ENCODE measurements at places on chromosomes 1 and 21.

DNA sequence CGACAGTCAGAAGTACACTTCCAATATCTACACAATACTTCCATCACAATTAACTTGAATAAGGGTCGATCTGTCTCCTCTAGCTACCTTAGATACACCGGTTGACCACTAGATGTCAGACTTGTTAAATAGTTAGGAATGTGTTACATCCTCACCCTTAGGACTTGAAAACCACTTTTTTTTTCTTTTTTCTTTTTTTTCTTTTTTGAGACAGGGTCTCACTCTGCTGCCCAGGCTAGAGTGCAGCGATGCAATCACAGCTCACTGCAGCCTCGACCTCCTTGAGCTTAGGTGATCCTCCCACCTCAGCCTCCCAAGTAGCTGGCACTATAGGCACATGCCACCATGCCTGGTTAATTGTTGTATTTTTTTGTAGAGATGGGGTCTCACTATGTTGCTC, 120.4 kb upstream of the GREM2 start:
- no peak for DNase-seq

- DNase-seq = peak; percentile 25
Measured at GRCh38 chr1:88736633-88737248, 52.7 kb downstream of the PKN2 start.

DNA sequence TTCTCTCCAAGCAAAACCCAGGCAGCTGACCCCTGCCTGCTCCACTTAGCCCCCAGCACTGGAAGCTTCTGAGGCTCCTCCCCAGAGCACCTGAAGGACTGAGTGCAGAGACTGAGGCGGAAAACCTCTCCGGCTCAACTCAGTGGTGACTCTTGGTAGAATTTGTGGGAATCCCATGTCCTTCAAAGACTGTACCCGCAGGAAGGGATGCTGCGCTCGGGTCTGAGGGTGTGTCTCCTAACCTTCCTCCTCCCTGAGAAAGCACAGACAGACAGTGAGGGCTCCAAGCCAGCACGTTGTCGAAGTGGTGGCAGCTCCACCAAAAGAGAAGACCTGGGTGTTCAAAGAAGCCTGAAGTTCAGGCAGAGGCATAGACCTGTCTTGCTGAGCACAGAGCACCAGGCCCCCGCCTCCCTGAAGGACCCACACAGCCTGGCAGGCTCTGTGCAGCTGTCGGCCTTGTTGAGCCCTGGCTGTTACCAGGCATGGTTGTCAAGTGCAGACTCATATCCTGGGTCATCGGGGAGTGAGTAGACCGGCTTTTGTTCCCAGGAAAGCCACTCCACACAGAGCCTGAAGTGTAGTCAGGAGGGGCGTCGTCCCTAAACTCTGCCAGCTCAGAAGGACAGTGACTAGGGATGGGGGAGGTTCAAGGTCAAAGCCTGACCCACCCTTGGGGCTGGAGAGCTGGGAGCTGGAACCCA, 36.7 kb downstream of the CSMD2 start:
- peak; percentile 34 for DNase-seq

DNA sequence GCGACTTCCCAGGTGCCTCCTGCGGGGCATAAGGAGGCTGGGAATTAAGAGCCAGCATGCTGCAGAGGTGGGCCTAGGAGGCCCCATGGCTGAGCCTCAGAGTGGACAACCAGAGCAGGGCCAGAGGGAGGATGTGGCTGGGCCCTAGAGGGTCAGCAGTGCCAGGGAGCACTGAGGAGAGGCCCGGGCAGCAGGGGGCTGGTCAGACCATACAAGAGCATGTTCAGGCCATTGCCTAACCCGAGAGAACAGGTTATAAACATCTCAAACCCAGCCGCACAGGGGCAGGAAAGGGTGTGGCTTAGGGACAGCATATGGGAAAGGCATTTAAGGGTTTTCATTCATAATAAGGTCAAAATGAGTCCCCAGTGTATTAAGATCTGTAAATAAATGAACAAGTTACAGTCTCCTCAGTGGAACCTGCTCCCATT, 51.1 kb downstream of the IER5 start:
- no peak for DNase-seq

GRCh38 chr21:34968414-34969333, 80.4 kb downstream of the RUNX1 start:
- no peak for DNase-seq

GRCh38 chr1:201253906-201254624, 29.2 kb upstream of the PKP1 start:
- DNase-seq = no peak

- DNase-seq = no peak
Measured at GRCh38 chr1:178725466-178726086, 532 bp downstream of the RALGPS2 start.

GRCh38 chr1:183022202-183023145, 746 bp upstream of the LAMC1 start:
- DNase-seq = no peak

GRCh38 chr1:114700036-114700600, 4.8 kb upstream of the AMPD1 start:
- no peak for DNase-seq

- DNase-seq = no peak
Measured at GRCh38 chr1:175536369-175536768, 207.0 kb downstream of the TNR start.

DNA sequence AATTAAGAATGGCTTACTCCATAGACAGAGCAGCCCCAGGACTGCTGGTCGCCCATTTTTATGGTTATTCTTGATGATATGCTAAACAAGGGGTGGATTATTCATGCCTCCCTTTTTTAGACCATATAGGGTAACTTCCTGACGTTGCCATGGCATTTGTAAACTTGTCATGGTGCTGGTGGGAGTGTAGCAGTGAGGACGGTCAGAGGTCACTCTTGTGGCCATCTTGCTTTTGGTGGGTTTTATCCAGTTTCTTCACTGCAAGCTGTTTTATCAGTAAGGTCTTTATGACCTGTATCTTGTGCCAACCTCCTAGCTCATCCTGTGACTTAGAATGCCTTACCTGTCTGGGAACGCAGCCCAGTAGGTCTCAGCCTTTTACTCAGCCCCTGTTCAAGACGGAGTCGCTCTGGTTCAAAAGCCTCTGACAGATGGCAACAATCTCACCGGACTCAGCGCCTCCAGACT, 5.2 kb upstream of the AGPAT3 start:
- DNase-seq = no peak

DNA sequence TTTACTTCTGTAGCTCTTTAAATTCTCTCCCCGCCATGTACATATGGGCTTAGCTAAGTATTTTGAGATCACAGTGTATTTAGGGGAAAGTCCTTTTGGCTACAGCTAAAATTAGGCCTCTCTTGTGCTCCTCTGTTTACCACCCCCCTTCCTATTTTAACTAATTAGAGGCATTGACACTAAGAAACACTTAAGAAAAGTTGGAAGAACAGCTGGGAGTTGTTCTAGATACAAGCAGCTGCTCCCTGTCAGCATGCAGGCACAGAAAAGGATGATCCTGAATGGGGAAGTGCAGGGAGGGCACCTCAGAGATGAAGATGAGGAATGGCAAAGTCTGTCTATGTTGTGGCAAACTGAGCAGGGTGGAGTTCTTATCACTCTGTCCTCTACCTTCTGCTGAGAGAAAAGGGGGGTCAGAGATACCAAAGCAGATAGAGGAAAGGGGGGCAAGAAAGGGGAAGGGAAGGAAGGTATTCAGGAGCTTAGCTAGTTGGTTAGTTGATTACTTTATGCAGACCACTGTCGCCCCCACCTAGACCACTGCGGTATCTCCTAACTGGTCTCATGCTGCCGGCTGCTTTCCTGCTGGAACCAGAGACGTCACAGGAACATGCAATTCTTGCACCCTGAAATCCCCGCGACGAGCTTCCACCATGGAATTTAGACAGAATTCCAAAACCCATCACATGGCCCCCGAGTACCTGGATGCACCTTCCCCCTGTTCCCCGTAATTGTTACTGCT, 82.4 kb upstream of the HOOK1 start:
- no peak for DNase-seq

DNA sequence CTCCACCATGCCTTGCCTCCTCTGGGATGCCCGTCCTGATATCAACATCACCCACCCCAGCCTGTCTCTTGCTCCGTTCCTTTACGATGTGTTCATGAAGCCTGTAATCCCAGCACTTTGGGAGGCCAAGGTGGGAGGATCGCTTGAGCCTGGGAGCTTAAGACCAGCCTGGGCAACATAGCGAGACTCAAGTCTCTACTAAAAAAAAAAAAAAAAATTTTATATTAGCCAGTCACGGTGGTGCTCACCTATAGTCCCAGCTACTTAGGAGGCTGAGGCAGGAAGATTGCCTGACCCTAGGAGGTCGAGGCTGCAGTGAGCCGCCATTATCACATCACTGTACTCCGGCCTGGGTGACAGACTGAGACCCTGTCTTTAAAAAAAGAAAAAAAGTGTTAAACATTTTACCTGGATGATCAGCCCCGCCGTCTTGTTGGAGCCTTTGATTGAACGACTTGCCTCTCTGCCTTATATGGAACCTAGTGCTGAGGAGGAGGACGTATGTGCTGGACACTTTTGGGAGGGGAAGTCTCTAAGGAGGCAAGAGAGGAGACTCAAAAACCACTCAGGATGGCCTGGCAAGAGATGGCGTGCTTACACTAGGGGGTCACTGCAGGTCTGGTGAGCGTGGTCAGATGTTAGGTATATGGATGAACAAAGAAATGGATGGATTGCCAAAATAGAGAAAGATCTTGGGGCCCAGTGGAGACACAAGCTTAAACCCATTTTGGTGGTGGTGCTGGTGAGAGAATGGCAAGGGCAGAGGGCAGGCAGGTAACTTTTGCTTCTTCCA, 80.5 kb upstream of the IFFO2 start:
- no peak for DNase-seq

GRCh38 chr21:45010860-45011259, 63.5 kb upstream of the ADARB1 start:
- DNase-seq = no peak

DNA sequence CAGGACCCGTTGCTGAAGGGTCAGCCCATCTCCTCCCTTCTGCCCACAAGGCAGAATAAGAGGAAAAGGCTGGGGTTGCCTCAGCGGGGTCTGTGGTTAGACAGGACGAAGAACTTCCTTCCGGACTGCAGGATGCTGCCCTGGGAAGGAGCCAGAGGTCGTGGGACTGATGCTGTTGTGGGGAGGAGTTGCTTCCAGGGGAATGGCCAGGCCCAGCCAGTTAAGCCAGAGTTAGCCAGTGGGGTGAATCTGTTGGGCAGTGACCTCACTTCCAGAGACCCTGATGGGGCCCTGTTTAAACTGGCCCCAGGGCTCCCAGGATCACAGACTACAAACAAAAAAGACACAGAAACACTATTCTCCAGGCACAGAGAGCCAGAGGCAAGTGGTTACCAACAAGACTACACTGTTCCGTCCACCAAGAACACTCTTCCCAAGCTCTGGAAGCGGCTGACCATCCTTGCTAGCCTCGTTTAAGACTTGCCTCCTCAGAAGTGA, 13.0 kb downstream of the FAM229A start:
- no peak for DNase-seq

DNA sequence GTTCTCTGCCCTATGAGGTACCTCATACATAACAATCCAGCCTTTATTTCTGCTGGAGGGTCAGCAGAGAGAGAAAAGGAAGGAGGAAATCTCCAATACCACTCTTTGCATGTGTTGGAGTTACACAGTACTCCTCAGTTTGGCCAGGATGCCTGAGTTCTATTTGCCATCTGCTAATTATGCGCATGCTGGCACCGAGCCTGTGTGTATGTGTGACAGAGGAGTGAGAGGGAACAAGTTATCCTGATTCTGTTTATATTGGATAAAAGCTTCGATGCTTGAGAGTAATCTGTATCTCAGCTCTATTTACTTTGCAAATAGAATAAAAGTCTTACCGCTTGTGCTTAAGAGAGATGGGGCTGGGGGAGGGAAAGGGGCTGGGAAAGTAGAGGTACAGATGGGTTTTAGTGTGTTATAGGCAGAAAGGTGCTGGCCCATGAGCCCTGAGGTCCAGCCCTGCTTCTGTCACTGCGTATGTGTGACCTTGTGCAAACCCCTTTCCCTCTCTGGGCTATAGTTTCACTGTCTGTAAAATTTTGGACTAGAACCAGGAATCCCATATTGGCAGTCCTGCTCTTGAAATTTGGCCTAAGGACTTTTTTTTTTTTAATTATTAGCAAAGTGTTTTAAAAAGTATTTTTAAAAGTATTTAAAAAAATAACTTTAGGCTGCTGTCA, 54.5 kb upstream of the PLXNA2 start:
- no peak for DNase-seq

- DNase-seq = no peak
Measured at GRCh38 chr1:203625628-203626019, 1.0 kb upstream of the ATP2B4 start.

GRCh38 chr1:27004471-27005165, 8.0 kb downstream of the TENT5B start:
- DNase-seq = no peak

GRCh38 chr1:43147625-43148327, 24.3 kb downstream of the EBNA1BP2 start:
- peak; percentile 94 for DNase-seq

DNA sequence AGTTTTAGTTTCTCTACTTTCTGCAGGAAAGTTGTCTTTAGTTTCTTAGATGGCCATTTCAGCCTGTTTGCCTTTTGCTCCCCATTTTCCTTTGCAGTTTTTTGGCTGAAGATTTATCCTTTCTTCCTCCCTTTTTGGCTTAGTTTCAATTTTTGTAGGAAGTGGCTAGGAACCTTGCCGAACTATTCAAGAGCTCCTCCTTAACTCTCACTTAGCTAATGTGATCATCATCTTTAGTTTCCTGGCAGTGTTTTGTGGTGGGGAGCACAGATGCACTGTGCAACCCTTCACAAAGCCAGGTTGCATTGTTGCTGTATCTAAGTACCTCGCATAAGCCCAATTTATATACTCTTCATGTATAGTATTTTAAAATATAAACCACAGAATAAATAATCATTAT, 28.8 kb upstream of the CCDC181 start:
- no peak for DNase-seq

DNA sequence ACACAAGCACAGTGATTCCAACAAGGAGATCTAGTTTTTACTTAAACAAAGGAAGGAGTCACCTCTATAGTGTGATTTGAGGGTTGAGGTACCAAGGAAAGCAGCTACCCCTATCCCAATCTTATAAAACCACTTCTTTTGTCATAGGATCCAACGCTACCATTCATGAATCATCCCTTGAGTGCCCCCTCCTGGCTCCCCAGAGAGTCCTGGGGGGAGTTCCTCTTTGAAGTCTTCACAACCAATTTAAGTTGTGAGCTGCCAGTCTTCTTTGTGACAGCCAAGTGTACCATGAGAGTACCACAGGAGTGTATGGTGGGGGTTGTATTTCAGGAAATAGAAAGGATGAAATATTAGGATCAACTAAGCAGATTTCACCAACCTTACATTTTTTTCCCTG, 39.1 kb upstream of the NHLH2 start:
- no peak for DNase-seq

DNA sequence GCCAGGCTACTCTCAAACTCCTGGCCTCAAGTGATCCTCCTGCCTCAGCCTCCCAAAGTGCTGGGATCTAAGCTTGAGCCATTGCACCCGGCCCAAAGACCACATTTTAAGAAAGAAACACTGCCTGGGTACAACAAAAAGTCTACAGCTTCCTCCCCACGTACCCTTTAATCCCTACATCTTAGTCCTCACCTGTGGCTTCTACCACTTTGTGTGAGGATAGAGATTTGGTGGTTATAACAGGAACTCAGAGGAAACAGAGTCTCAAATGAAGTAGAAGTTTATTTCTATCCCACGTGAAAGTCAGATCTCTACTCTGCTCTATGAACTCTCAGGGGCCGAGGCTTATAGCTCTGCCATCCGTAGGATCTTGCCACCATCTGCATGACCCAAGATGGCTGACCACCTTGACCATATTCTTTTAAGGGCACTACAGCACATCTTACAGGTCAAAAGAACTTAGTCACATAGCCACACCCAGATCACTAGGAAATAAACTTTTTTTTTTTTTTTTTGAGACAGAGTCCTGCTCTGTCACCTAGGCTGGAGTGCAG, 13.4 kb downstream of the GPX7 start:
- no peak for DNase-seq

Measured in H1 (cell line).